ENCODE measurements at places on chromosomes 7 and 10. TPM values are rescaled to one million over a fixed set of nuclear protein-coding genes. Genes with fewer than 3 reads are reported as not detected.

TMEM176A gene
- not detected for total RNA-seq

SPDYE9 gene
- not detected for total RNA-seq

ABCB1 gene
- 21.7 TPM for total RNA-seq

SORCS3 gene
- total RNA-seq = not detected

LRMDA gene
- total RNA-seq = not detected

AMPH gene
- not detected for total RNA-seq

OR2A42 gene
- total RNA-seq = 0.10 TPM

BTBD16 gene
- not detected for total RNA-seq

CDK6 gene
- 14.6 TPM for total RNA-seq

SLC26A4 gene
- total RNA-seq = 0.05 TPM

NAMPT gene
- total RNA-seq = 48.8 TPM

CYP26C1 gene
- 0.19 TPM for total RNA-seq

NXPH1 gene
- total RNA-seq = not detected

DRGX gene
- not detected for total RNA-seq

CYP3A7 gene
- not detected for total RNA-seq

DIP2C gene
- total RNA-seq = 1.9 TPM

CRTAC1 gene
- total RNA-seq = not detected

CLDN3 gene
- total RNA-seq = not detected

DDC gene
- not detected for total RNA-seq

MYL10 gene
- not detected for total RNA-seq

ZCCHC24 gene
- total RNA-seq = 2.1 TPM

OR2A7 gene
- total RNA-seq = 1.3 TPM

MPLKIP gene
- total RNA-seq = 34.1 TPM

AKR1E2 gene
- not detected for total RNA-seq
